Pons (tissue), 1 donor: ENCODE measurements at places on chromosomes 1 and 21.

DNA sequence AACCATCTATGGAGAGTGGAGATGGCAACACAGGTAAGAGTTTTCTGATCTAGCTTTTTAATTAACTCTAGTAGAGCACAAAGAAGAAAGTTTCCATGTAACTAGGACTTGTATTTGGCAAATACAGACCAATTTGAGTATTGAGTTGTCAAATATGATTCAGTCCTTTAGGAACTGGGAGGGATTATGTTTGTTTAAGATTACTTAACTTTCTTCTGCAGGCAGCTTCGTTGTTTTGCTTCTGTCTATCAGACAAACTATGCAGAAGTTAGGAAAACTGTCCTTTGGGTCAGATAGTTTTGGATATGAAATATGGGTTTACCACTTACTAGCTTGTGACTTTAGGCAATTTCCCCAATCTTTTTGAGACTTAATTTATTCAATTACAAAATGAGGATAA, 111.8 kb downstream of the POU2F1 start:
- DNase-seq = no peak

- no peak for DNase-seq
These were observed 121.0 kb upstream of the IRF2BP2 start for GRCh38 chr1:234730770-234731568.

DNA sequence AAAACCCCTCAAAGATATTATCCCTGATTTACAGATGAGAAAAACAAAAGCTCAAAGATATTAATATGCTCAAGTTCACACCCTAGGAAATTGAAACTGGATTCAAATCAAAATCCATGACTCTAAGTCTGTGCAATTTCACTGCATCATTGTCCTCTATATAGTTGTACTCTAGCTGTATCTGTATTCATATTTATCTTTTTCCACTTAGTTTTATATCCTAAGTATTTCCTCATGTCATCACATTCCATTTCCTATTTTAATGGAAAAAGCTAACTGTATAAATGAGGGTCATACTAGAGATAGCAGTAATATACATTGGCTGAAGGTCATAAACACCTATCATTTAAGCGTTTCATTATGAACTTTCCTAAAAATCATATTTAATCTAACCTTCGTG, 42.2 kb upstream of the RALGPS2 start:
- DNase-seq = no peak

DNA sequence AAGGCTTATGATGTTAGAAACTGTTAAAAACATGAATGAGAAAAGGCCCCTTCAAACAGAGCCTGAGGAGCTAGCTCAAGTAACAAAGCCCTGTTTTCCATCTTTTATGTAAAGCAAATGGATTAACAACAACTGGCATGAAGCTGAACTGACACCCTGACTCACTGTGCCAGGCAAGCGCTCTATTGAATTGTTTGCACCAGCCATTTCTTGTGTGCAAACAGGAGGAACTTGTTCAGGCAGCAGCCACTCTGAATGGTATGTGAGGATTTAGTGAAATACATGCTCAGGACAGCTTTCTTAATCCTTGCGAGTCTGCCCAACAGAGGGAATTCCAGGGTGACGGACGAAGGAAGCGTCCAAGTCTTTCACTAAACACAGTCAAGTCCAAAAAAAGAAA, 291.1 kb upstream of the ADGRL2 start:
- no peak for DNase-seq

DNA sequence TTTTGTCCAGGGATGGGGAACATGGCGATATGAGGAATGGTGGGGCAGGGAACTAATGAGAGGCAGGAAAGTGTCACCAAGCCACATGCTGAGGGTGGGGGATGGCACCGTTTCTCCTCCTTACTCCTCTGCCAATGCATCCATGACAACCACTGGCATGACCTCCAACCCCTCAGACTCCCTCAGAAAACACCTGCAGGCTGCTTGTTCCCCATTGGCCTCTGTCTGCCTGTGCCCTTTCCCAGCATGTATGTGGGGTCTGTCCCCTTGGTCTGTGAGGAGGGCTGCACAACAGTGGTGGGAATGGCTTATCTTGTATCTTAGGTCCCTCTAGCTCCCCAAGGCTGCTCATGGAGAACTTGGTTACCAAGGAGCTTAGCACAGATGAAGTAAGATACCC, 137.2 kb upstream of the NGF start:
- no peak for DNase-seq

DNA sequence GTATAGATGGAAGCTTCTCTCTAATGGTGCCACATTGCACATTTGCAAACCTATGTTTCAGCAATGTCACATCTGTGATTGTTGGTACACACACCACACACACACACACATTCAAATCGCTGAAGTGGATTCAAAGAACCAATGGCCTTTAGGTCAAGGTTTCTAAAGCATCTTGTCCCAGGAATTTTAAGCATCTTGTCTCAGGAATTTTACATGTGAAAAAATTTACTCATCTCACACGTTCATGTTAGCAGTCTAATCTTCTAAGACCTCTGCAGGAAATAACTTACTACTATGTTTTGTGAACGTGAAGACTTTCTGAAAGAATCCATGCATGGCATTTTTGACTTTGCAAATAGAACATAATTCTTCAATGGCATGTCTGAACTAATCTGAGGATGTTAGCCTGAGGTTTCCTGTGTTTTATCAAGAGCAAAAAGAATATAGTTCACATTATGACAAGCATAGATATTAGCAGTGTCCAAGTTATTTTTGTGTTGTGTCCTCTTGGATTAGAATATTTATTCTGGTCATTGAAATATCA, 125.1 kb downstream of the CYYR1 start:
- no peak for DNase-seq

- no peak for DNase-seq
These were observed 5.2 kb downstream of the SUSD4 start for GRCh38 chr1:223358826-223359225.

DNA sequence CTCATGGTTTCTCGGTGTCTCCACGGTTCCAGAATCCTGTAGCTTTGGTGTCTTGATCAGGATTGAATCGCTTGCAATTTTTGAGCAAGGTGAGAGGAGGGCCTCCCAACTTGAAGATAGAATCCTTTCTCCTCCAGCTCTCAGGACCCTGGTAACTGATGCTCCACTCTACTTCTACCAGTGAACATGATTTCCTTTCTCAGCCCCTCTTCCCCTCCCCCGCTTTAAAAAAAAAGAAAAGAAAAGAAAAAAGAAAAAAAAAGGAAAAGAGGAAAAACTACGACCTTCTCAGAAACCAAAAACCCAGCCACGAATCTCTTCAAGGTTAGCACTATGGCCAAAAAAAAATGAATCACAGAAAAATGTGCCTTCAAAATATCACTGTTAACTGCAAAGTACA, 1.2 kb downstream of the ARHGEF11 start:
- DNase-seq = no peak

DNA sequence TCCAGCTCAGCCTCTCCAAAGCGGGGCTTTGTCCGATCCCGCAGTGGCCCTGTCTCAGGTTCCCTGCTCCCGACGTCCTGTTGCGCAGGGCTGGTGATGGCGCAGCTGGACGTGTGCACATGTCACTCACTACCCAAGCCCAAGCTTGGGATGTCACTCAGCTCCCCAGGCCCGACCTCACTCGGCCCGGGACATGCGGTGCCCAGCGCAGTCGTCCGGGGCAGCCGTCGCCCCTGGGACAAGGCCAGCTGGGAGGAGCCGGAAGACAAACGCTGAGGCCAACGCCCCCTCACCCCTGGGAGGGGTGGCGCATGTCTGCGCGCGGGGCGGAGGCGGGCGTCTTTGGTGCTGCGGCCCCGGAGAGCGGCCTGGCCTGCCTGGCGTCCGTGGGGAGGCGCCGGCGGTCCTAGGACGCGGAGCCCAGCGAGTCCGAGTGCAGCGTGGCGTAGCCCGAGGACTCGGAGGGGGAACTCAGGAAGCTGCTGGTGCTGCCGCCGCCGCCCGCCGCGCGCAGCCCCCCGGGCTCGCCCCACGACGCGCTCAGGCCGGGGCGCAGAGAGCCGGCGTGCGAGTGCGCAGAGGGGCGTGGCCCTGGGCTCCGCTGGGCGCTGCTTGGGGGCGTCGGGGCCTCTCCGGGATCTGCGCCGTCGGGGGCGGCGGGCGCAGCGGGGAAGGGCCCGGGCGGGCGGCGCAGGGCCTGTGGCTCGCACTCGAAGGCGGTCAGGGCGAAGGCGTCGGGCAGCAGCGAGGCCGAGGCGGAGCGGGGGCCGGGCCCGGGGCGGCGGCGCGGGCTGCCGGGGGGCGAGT, 5.2 kb downstream of the HES3 start:
- no peak for DNase-seq

DNA sequence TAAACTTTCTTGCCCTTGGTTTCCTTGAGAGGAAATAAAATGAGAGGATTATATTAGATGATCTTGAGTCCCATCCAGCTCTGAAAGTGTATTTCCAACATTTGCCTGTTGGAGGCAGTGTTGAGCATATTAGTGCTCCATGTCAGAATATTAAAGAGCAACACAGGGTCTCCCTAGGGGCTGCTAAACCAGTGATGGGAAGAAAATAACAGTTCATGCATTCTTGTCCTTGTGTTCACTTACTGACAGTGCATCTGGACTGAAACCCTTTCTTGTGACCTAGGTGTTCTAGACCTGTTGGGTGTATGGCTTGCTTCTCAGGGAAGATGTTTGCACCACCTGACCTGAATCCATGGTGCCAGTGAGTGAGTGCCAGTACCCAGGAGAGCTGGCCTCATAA, 124.7 kb upstream of the KIAA0040 start:
- DNase-seq = no peak
